IPS DF 19.7 (cell line): ENCODE measurements at places on chromosomes 12 and 14.

DNA sequence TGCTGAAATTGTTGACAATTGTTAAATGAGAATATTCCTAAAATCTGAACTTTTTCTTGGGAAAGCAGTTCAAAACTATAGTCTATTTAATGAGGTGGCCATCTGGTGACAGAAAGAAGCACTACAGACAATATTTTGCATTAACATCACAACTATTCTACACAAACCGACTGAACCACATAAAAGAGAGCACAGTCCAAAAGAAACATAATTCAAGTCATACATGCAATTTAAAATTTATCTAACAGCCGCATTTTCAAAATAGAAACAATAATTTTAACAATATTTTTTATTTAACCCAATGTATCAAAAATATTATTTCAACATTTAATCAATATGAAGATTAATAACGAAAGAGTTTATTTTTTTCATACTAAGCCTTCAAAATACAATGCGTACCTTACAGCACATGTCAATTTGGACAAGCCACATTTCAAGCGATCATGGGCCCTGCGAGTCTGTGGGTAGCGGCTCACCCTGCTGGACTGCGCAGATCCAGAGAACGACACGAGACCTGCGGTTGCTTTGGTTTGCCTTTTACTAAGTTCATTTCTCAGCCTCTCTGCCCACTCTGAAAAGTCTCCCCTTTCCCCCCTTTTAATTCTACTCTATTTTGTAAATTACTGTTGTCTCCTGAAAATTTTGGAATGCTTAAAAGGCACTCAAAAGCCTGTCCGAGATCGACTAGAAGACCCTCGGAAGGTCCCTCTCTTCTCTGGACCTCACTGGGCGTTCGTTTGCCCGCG is 947 bp upstream of the LRRC9 start:
- no peak for DNase-seq

- DNase-seq = no peak
Measured at GRCh38 chr12:107318806-107319532, 225.6 kb upstream of the CRY1 start.

DNA sequence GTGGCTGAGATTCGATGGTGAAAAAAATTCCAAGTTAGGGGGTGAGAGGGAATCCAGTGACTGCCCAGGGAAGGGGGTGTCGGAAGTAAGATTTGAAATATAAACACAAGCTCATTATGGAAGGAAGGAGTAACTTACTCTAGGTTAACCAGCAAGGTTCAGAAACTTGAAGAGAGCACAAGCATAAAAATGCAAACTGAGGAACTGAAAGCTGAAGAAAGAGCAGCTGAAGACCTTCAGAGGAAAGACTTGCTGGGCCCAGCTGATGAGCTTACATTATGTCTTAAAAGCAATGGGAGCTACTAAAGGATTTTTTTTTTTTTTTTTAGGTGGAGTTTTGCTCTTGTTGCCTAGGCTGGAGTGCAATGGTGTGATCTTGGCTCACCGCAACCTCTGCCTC is 189.7 kb upstream of the GRIN2B start:
- DNase-seq = no peak

DNA sequence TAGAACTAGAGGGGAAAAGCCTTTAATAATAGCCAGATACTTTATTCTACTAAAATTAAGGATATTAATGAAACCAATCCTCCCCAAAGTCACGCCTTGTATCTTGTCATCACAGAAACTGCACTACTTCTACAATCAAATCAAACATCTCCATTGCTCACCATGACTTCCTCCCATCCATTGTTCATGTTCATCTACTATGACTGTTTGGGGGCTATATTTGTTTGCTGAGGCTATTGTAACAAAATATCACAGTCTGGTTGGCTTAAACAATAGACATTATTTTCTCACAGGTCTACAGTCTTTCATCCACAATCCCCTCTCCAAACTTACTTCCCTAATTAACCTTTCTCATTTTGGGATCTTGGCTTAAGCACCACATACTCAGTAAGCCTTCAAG is 193.6 kb upstream of the FSCB start:
- DNase-seq = no peak

GRCh38 chr12:116677202-116677661 is 60.6 kb downstream of the SPRING1 start:
- no peak for DNase-seq

DNA sequence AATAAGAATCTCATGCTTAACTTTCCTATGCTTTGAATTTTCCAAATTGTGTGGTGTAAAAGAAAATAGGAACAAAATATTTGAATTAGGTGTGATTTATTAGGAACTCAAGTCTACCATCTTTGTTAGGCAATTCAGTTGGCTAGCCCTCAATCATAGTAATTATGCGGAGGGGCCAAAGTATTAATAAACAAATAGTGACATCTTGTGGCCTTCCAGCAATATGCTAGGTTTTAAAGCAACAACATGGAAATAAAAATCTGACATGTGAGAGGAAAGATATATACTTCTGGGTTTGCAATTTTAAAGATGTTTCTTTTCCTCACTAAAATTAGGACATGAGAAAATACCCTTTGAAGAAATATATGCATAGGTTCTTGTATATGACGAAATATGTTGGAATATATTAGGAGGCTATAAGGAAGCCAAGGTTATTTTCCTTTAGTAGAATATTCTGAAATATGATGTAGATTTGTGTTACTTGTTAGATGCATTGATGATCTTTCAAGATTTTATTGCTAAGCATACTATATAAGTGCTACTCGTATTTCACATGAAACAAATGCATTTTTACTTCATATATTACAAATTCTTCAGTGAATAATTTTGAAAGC is 200.4 kb downstream of the PTPRO start:
- no peak for DNase-seq

GRCh38 chr12:59134750-59135149 is 214.4 kb upstream of the LRIG3 start:
- DNase-seq = no peak

GRCh38 chr14:64581363-64581762 is 31.6 kb downstream of the PPP1R36 start:
- no peak for DNase-seq

GRCh38 chr12:106178562-106178961 is 39.8 kb upstream of the NUAK1 start:
- DNase-seq = no peak

- DNase-seq = no peak
Measured at GRCh38 chr14:94728950-94729349, 41.0 kb downstream of the GSC start.

DNA sequence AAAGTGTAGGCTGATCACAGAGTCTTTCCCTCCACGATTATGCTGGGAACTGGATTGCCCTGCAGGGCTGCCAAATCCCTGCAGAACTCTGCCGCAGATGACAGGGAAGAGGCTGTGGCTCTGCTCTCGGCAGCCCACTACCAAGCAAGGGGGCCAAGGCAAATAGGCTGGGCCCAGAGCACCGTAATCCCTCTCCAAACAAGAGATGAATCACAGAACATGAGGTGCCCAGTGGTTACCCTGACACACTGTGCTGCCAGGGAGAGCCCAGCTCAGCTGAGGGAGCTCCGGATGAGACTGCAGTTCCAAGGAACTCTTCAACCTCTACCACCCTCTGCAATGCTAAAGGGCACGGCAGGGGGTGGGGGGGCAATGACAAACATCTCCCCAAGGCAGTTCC is 33.9 kb downstream of the STON2 start:
- DNase-seq = no peak

DNA sequence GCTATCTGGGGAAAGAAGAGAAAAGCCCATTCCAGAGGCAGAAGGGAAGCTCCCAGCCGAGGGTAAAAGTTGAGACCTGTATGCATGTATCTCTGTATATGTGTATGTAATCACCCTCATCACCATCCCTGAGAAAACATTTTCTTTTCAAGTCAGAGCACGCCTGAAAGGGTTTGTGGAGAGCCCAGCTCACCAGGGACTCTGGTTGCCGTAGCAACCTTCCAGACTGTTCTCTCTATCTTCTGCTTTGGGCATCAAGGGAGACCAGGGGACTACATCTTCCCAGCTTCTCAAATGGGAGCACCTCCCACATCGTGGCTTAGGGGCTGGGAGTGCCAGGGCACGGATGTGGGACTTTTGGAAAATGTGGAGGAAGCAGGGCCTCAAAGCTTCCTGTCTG is 93.5 kb downstream of the GALNT8 start:
- DNase-seq = no peak

GRCh38 chr12:62779488-62779887 is 155.5 kb downstream of the PPM1H start:
- no peak for DNase-seq

- no peak for DNase-seq
Measured at GRCh38 chr14:78700236-78700635, 530.1 kb downstream of the NRXN3 start.

- DNase-seq = no peak
Measured at GRCh38 chr14:35420036-35420811, 15.7 kb upstream of the NFKBIA start.

DNA sequence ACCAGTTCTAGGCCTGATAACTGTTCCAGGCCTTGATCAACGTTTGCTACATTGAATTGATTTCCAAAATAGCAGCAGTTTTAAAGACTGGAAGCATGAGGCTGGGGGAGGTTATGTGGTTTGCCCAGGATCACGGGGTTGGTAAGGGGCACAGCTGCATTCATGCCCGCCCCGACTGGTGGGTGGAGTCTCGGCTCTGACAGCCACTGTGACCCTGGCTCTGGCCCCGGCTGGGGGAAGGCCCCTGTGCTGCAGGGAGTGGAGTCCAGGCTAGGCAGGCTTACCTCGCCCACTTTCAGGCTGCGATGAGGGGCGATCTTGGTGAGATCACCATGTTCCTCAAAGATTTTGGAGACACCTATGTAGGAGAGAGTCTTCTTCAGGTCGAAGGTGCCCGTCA is 13.3 kb upstream of the SERPINA9 start:
- no peak for DNase-seq

DNA sequence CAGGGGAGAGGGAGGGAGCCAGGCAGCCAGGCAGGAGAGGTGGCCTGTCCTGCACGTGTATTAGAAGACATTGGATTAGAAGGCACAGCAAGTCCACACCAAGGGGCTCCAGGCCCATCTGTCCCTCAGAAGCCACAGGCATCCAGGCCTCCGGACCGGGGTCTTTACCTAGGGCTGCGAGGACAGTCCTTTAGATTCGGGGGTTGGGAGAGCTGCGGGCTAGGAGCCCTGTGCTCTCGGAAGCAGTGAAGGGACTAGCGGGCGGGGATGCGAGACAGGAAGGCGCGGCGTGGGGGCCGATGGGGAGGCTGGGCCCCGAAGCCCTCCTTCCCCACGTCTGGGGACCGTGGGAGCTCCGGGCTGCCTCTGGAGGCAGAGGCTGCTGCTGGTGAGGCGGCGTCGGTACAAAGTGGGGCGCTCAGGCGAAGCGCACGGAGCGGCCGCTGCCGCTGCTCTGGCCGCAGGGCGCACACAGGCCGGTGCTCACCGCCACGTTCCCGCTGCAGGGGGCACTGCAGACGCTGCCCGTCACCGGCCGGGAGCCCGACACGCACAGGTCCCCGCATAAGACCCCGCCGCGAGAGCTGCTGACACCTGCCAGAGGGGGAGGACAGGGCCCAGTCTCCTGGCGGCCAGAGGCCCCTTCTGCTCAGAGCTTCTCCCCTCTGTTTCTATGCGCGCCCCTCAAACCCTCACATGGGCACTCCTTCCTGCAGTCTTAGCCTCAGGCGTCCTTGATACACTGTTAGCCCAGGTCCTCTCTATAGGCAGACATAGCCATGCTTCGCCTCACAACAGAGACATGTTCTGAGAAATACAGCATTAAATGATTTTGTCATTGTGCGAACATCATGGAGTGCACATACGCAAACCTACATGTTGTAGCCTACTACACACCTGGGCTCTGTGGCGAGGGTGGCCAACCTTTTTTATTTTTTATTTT is 17.3 kb downstream of the KRT7 start:
- DNase-seq = no peak

DNA sequence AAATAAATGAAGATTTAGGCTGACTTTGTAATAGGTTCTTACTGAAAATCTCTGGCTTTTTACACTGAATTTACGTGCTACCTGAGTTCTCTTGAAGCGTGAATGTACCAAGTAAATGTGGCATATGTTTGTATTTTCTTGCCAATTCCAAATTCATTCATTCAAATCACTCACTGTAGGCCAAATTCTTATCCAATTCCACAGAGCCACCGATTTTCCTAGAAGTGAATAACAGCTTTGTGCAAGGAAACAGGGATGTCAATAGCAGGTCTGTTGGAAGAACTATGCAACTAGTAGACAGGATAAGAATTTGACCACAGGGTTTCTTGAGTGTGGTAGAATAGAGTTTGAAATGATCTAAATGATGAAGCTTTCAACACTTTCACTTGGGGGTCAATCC is 86.8 kb downstream of the SOX5 start:
- no peak for DNase-seq

- DNase-seq = no peak
Measured at GRCh38 chr12:97127061-97127460, 220.0 kb downstream of the NEDD1 start.

- DNase-seq = no peak
Measured at GRCh38 chr14:51382506-51382905, 142.5 kb downstream of the TMX1 start.

GRCh38 chr12:20370866-20371519 is 2.7 kb downstream of the PDE3A start:
- no peak for DNase-seq

DNA sequence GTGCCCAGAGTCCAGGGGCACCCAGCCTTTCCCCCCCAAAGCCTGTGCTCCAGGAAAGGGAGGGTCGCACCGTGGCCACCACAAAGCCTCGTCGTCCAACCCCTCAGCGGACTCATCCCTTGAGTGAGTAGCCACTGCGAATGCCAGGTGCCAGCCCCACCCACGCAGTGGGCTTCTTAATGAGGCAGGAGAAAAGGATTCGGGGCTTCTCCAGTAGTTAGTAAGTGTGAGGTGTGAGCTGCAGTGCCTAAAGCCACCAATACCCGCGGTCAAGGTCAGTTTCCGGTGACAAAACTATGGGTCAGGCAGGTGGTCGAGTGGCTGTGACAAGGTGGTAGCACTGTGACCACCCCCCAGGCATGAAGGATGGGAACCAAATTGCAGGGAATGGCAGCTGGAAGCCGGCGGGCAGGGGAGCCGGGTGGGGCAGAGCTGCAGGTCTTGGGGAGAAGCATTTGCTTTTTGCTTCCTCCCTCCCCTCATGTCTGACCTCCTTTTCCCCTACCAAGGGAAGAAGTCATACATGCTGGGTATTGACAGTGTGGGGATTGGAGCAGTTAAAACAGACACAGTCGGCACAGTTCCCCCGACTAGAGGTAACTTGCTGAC is 8.0 kb downstream of the RAN start:
- DNase-seq = no peak

- no peak for DNase-seq
Measured at GRCh38 chr12:104952816-104953215, 5.3 kb downstream of the SLC41A2 start.

- DNase-seq = no peak
Measured at GRCh38 chr12:128829861-128830504, 6.2 kb upstream of the SLC15A4 start.

- no peak for DNase-seq
Measured at GRCh38 chr12:116604178-116604895, 45.2 kb downstream of the MAP1LC3B2 start.
